Hematopoietic multipotent progenitor cell treated with erythropoietin and hydrocortisone succinate and interleukin-3 and kit ligand, for 8 days (in vitro differentiated cells): ENCODE measurements at places on chromosomes 2 and 18.

DNA sequence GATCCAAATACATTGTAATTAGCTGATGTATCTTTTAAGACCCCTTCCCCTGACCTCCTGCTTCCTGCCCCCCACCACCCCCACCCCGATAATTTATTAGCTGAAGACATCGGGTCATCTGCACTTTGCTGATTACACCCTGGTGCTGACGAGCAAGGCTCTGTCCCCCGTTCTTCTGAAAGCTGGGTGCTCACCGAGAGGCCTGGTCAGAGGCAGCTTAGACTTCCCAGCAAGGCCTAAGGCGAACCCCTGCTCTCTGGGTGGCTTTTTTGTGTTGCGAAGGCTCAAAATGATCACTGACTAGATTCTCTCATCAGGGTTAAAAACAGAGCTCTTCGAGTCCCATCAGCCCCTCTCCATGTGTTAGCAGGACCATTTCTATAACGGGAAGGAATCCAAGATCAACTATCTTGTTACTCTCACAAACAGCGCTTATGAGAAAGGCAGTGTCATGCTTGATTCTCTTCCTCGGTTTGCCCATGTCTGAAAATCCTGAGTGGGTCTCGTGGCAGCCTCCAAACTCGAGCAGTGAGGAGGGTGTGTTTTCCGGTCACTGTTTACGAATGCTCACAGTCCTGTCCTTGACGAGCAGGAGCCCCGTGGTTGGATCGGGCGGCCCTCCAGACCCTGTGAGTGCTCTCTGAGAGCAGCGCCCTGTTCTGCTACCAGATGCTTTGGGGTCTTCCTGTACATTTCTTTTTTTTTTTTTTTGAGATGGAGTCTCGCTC, 201.6 kb downstream of the HDAC4 start:
- DNase-seq: no peak

GRCh38 chr2:86789687-86790133, 1.0 kb downstream of the CD8A start:
- no peak for DNase-seq

DNA sequence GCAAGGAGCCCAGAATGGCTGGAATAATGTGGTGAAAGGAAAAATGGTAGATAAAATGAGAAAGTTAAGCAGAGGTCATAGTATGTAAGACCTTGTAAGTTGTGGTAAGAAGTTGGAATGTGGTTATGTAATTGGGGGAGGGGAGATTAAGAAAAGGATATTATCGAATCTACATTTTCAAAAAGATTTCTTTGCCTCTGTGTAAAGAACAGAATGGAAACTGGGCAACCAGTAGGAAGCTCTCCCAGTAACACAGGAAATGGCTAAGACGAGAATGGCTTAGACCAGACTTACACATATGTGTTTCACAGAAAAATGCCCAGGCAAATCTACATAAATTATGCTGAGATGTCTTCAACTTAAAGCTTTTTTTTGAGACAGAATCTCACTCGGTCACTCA, 13.2 kb downstream of the MEMO1 start:
- no peak for DNase-seq

- no peak for DNase-seq
These were observed 560.2 kb downstream of the LRP1B start for GRCh38 chr2:141570474-141571131.

- no peak for DNase-seq
These were observed 913.5 kb downstream of the TDRD15 start for GRCh38 chr2:22037274-22037673.

DNA sequence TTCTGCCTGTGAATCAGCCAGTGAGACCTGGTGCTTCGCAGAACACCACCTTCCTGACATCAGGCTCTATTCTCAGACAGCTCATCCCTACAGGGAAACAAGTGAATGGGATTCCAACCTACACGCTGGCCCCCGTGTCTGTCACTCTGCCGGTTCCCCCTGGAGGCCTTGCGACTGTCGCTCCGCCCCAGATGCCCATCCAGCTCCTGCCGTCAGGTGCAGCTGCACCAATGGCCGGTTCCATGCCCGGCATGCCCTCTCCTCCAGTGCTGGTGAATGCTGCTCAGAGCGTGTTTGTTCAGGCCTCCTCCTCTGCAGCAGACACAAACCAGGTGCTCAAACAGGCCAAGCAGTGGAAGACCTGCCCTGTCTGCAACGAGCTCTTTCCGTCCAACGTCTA, 28.1 kb downstream of the ADNP2 start:
- DNase-seq: no peak

DNA sequence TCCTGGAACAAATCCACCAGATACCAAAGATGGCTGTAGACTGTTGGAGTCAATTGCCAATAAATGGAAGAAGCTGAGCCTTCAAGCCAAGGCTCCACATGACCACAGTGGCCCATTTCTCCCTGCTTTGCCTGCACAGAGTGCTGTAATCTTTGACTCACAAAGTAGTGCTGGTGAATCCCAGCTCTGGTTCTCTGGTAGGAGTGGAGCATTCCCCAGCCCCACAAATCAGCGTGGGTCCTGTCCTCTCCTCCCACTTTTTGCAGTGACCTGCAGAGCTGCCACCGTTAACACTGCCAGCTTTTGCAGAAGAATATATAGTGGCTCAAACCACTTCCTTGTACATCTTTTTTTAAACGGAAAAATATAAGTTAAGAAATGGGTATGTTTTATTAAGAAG, 93.9 kb downstream of the MGAT5 start:
- DNase-seq: no peak

GRCh38 chr18:23178661-23179081, 43.4 kb downstream of the CABLES1 start:
- no peak for DNase-seq

GRCh38 chr18:79070486-79070885, 1.3 kb downstream of the ATP9B start:
- DNase-seq: peak; percentile 17

GRCh38 chr2:169715379-169716237, 18.0 kb upstream of the KLHL23 start:
- DNase-seq: peak; percentile 79

- no peak for DNase-seq
These were observed 293.6 kb upstream of the CCDC68 start for GRCh38 chr18:55252901-55253300.

GRCh38 chr2:217293046-217293445, 433.2 kb upstream of the TNP1 start:
- DNase-seq: no peak

- no peak for DNase-seq
These were observed 2.3 kb downstream of the SF3B6 start for GRCh38 chr2:24073816-24074215.

DNA sequence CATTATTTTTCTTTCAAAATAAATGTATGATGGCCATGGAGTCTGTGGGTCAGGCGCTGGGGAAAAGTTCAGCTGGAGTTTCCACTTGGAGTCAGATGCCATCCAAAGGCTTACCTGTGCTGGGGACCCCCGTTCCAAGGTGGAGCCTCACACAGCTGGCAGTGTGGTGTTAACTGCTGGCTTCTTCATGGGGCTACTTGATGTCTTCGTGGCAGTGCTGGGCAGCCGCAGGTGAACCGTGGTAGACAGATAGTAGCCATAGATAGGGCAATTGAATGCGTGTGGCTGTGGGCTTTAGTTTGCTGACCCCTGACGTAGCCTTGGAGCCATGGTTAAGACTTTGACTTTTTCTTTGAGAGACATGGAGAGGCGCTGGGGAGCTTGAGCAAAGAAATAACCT, 83.1 kb downstream of the HS6ST1 start:
- DNase-seq: no peak

GRCh38 chr18:41886126-41886807, 68.8 kb upstream of the PIK3C3 start:
- DNase-seq: no peak

DNA sequence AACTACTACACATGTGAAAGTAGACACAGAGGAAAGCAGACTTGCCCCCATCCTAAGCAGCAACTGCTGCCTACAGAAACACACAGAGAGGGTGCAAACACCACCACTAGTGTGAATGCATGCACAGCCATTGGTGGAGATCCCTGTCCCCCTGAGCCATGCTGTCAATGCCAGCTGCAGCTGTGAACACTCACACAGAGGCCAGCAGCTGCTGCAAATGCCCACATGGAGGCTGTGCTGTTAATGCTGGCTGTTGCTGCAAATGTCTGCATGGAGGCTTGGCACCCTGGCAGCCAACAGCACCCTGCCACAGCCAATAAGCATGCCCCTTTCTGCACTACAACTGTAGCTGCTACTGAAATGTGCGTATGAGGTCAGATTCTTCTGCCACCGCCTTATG, 355.0 kb downstream of the LNPK start:
- no peak for DNase-seq

GRCh38 chr18:34709104-34709503, 994 bp upstream of the DTNA start:
- DNase-seq: no peak

GRCh38 chr2:1521878-1522830, 108.9 kb downstream of the TPO start:
- peak; percentile 67 for DNase-seq

GRCh38 chr2:218270721-218271486, 585 bp downstream of the PNKD start:
- DNase-seq: peak; percentile 32

DNA sequence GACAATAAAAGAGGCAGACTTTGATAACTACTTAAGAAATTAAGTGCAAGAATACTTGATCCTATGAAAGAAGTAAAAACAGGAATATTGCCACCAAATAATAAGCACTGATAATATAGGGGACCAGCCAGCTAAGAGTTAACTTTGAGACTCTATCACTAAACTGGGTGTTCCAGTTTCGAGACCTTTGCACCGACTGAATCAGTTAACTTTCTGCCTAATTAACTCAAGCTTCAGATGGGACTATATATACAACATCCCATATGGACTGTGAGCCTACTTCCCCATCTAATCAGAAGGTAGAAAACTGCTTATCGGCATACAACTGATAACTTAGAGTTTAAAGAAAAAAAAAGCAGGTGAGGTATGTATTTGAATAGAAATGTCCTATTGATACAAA, 25.8 kb upstream of the SLC9A2 start:
- DNase-seq: no peak

DNA sequence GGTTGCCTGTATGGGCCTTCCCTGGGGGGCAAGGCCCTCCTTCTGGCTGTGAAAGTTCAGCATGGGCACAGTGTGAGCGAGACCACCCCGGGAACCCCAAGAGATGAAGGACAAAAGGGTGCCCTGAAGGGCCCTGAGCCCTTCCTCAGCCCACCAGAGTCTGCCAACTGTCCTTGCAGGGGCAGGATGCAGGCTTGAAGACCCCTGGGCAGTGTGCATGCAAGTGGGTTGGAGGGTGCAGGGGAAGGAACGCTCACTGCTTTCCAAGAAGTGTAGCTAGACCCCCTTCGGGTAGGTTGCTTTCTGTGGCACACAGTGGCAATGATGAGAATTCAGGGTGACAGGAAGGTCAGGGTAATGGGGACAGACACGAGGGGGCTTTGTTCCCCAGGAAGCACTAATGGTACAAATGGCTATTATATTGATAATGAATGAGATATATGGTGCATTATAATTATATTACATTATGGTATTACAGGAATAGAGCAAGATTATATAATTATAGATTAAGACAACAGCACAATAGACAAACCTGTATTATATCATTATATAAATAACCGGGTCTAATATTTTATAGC, 228.7 kb downstream of the ATAD2B start:
- DNase-seq: no peak

DNA sequence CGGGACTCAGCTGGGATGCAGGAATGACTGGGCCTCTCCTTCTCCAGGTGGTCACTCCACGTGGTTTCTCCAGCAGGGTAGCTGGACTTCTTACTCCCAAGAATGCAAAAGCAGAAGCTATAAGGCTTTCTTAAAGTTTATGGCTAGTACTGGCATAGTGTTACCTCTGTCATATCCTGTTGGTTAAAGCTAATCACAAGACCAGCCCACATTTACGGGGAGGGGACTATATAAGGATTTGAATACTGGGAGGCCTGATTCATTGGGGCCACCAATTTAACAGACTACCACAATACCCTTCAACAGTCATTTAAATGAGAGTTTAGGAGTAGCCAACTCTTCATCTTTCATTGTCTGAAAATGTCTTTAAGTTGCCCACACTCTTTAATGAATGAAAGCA, 94.4 kb upstream of the TSPYL6 start:
- DNase-seq: no peak

DNA sequence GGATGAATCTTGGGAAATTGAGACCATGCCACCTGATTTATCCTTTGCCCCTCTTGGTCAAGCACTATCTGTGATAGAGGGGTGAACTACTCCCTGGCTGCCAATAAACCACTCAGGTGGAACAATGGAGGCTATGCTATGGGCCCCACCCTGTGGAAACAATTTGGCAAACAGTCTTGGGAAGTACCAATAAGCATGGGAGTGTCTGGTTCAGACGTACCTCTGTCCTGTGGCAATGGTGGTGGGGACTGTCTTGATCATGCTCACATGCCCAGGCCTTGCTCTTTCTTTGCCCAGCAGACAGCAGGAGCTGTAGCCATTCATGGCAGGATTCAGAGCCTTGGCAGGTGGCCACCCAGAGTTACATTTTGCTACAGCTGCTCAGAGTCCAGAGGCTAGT, 658.7 kb downstream of the KCNJ3 start:
- DNase-seq: no peak

GRCh38 chr2:9139491-9140443, 66.8 kb upstream of the ASAP2 start:
- peak; percentile 62 for DNase-seq

GRCh38 chr2:174395969-174396630, 570 bp downstream of the SCRN3 start:
- peak; percentile 36 for DNase-seq

GRCh38 chr2:226766352-226767055, 33.1 kb downstream of the IRS1 start:
- no peak for DNase-seq

DNA sequence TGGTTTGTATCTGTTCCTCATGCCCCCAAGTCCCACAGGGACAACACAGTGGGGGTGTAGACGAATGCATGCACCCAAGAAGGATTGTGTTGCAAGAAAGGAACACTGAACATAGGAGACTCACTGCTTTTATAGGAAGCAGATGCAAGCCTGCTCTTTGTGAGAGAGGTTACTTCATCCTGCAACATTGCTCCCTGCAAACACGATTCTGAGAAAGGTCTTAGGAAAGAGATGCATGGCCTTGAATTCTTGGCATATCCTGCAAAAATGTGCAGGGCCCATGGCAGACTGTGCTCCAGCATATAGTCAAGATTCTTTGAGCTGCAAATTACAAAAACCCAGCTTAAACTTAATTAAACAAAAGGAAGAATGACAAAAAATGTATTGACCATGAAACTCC, 312.2 kb upstream of the MGAT5 start:
- DNase-seq: no peak

- DNase-seq: no peak
These were observed 5.6 kb upstream of the LAMA3 start for GRCh38 chr18:23683671-23684070.

GRCh38 chr2:2861666-2862240, 515.9 kb downstream of the EIPR1 start:
- no peak for DNase-seq

GRCh38 chr2:128774320-128775216, 455.9 kb upstream of the HS6ST1 start:
- no peak for DNase-seq

- DNase-seq: no peak
These were observed 186.9 kb downstream of the ASB1 start for GRCh38 chr2:238613610-238614009.

- DNase-seq: no peak
These were observed 16.0 kb downstream of the CD28 start for GRCh38 chr2:203722411-203722810.
